ENCODE measurements at places on chromosomes 6 and 20. TPM values are rescaled to one million over a fixed set of nuclear protein-coding genes. Genes with fewer than 3 reads are reported as not detected.

The AKIRIN2 gene
- 23.2 TPM for total RNA-seq

The DPPA5 gene
- total RNA-seq: not detected

The NKAIN4 gene
- total RNA-seq: not detected

The IL20RA gene
- 0.19 TPM for total RNA-seq

The LY6G6D gene
- total RNA-seq: not detected

The MACROD2 gene
- 0.33 TPM for total RNA-seq

The TAGAP gene
- total RNA-seq: not detected

The ULBP3 gene
- total RNA-seq: 20.1 TPM

The IPCEF1 gene
- total RNA-seq: 0.96 TPM

The RNF39 gene
- not detected for total RNA-seq

The LINC00237 gene
- total RNA-seq: not detected

The TCF19 gene
- 19.0 TPM for total RNA-seq

The TAF4 gene
- 8.0 TPM for total RNA-seq

The SYCP2 gene
- 0.33 TPM for total RNA-seq

The CHRNA4 gene
- not detected for total RNA-seq

The RIPPLY2 gene
- total RNA-seq: not detected

The SLC22A2 gene
- not detected for total RNA-seq

The DLL1 gene
- total RNA-seq: 3.2 TPM

The C6orf58 gene
- total RNA-seq: 0.38 TPM

The ADGRB3 gene
- not detected for total RNA-seq

The EFCAB8 gene
- under 0.01 TPM for total RNA-seq

The SEL1L2 gene
- not detected for total RNA-seq

The LRP11 gene
- total RNA-seq: 13.7 TPM

The GRIK2 gene
- total RNA-seq: not detected

The PLEKHG1 gene
- total RNA-seq: 30.7 TPM

The SYCP2L gene
- total RNA-seq: not detected

The SALL4 gene
- total RNA-seq: 0.65 TPM

The BPI gene
- total RNA-seq: not detected

The LGSN gene
- total RNA-seq: not detected

The MATN4 gene
- total RNA-seq: not detected

The TFAP2B gene
- total RNA-seq: not detected

The RIMS1 gene
- total RNA-seq: 12.7 TPM

The AGPAT1 gene
- total RNA-seq: 20.0 TPM

The MOG gene
- total RNA-seq: not detected

The ULBP1 gene
- 0.65 TPM for total RNA-seq

The OTOR gene
- total RNA-seq: not detected

The SEC23B gene
- 37.1 TPM for total RNA-seq

The OR2H2 gene
- total RNA-seq: not detected

The SLC22A16 gene
- not detected for total RNA-seq

The C20orf202 gene
- total RNA-seq: 0.33 TPM

The PTCHD4 gene
- total RNA-seq: 24.5 TPM

The KIFC1 gene
- 33.6 TPM for total RNA-seq

The CALHM4 gene
- total RNA-seq: 0.33 TPM

The LTA gene
- total RNA-seq: not detected

The EMILIN3 gene
- total RNA-seq: not detected

The SNAI1 gene
- 6.5 TPM for total RNA-seq

The SEMG1 gene
- not detected for total RNA-seq

The GSTA3 gene
- not detected for total RNA-seq

The PAK5 gene
- total RNA-seq: not detected

The VGLL2 gene
- total RNA-seq: not detected

The HINT3 gene
- total RNA-seq: 11.1 TPM

The IFT52 gene
- 49.0 TPM for total RNA-seq

The STAU1 gene
- total RNA-seq: 84.3 TPM

The ALDH5A1 gene
- total RNA-seq: 0.98 TPM

The NKAPL gene
- total RNA-seq: 0.57 TPM
